ENCODE measurements at places on chromosomes 7 and 10. TPM values are rescaled to one million over a fixed set of nuclear protein-coding genes. Genes with fewer than 3 reads are reported as not detected.

DNA sequence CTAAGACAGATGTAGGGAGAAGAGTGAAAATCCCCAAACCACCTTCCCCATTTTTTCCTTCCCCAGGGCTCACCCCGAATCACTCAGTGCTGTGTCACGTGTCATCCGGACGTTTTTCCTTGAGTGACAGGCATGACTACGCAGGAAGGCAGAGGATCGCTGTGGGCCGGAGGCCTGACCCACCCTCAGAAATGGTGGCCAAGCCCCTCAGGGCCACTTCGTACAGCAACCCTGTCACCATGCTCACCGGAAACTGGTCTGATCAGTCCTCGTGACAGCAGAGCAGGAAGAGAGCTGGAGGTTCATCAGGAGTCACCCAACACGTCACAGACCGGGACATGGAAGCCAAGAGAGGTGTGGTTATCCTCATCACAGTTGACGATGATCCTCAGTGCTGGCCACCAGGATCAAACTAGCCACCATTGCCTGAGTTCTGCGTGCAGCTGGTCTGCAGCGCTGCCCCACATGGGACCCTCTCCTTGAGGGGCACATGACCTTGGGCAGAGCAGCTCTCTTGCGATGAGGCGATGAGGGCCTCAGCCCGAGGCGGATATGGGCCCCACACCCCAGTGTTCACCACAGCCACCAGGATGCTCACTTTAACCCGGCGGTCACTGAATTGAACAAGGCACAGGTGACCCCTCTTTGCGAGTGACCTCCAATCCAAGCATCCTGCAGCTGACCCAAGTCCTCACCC lies 99.3 kb upstream of the INSIG1 start:
- DNase-seq = no peak

DNA sequence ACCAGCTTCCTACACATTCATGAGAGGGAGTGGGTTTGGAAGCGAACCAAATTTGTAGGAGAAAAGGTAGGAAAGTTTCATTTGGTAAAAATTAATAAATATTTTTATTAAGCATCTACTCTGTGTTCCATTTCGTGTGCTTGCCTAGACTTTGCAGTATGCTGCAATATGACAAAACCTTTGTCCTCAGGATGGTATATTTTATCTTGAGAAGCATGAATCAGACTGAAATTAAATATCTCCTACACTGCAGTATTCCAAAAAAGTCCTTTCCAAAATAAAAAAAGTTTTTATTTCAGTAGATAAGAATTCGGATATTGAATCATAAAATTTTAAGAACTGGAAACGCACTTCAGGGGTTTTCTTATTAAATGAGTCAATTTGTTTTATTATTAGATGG lies 47.7 kb downstream of the ANK3 start:
- no peak for DNase-seq

DNA sequence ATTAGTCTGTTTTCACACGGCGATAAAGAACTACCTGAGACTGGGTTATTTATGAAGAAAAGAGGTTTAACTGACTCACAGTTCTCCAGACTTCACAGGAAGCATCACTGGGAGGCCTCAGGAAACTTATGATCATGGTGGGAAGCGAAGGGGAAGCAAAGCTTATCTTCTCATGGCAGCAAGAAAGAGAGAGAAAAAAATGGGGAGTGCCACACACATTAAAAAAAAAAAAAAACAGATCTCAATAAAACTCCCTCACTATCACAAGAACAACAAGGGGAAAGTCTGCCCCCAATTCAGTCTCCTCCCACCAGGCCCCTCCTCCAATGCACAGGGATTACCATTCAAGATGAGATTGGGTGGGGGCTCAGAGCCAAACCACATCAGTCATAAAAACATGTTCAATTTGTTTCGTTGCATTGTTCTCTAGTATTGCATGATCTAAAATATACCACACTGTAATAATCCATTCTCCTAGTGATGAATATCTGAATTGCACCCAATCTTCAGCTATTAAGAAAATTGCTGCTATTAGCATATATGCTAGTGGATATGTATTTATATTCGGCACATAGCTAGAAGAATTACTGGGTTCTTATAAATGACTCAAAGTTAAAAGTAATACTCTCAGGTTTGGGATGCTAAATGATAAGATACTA lies 328.9 kb upstream of the KCND2 start:
- DNase-seq = no peak

DNA sequence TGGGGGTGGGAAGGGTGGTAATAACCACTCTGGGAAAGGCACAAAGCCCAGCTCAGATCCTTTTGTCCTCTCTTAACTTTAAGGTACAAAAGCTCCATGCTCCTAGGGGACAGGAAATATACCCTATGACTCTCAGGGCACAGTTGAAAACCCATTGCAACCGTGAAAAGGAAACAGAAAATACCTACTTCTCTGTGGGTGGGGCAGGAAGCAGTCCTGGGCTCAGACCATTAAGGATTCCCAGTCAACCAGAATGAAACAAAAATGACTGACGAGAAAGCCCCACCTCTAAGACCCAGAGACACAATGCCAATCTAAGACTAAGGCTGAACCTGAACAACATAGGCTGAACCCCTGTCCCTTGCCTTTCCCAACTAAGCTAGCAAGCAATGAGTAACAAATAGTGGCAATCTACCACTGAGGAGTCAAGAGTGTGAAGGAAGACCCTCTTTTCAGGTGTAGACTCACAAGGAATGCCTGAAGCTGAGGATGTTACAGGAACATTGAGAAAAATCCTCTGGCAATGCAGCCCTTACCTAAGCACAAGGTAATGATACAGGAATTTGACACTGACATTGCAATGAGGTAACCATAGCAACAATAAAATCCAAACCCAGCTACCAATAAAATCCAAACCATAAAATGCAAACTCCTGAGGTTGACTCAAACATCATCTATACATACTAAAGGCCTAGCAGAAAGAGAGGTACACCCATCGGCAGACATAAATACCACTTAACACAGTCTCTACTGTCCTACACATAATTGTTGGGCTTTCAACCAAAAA lies 380.1 kb downstream of the HPSE2 start:
- DNase-seq = no peak

DNA sequence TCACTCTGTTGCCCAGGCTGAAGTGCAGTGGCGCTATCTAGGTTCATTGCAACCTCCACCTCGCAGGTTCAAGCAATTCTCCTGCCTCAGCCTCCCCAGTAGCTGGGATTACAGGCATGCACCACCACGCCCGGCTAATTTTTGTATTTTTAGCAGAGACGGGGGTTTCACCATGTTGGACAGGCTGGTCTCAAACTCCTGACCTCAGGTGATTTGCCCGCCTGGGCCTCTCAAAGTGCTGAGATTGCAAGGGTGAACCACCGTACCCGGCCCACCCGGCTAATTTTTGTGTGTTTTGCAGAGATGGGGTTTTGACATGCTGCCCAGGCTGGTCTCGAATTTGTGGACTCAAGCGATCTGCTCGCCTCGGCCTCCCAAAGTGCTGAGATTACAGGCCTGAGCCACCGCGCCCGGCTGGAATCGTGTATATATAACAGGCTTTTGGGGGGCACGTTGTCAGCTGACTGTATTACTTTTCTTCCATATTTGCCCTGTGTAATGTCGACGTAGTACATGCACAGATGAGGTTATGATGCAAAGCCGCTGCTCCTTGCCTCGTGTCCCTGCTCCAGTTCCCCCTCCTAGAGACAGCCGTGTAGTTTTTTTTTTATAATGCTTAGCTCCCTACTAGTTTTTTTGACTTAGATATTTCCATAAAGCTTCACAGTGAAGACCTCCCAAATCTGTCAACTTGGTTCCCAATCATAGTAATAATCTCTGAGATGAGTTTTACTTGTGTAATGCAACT lies 883 bp upstream of the TRA2A start:
- peak; percentile 68 for DNase-seq

DNA sequence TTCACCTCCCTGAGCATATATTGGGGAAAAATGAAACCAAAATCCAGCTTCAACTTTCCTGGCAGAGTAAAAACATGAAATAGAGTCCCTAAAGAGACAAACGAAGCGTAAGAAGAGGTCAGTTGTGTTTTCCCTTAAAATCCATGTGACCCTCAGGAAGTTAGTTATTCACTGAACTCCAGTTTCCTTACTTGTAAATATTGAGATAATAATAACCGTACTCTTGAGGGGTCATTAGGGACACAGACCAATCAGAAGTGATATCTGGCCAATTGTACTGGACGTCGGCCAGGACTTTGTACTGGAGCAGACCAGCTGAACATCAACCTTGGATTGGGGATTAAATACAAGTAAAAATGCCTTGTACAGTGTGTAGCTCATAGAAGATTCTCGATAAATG lies 167.0 kb downstream of the GATA3 start:
- DNase-seq = no peak

- DNase-seq = no peak
Measured at GRCh38 chr7:137932881-137933269, 69.0 kb downstream of the CREB3L2 start.

Gene PLCE1
- polyA plus RNA-seq = 6.0 TPM

Gene RBP3
- polyA plus RNA-seq = not detected

Gene FAM25C
- not detected for polyA plus RNA-seq

Gene WDR37
- 7.2 TPM for polyA plus RNA-seq

All from sigmoid colon (tissue), 7 donors.